Kidney glomerular epithelial cell (primary cell): ENCODE measurements at places on chromosomes 1 and 21.
A peak's percentile ranks its signal among the peaks of the same experiment; 100 is the strongest.

GRCh38 chr1:211734791-211735190 is 59.4 kb upstream of the NEK2 start:
- DNase-seq = no peak

GRCh38 chr21:37005548-37006485 is 685 bp upstream of the RIPPLY3 start:
- DNase-seq = no peak

- DNase-seq = no peak
Measured at GRCh38 chr1:39662861-39663260, 9.0 kb downstream of the NT5C1A start.

GRCh38 chr1:90730243-90731022 is 13.3 kb upstream of the BARHL2 start:
- no peak for DNase-seq

GRCh38 chr1:155086128-155086741 is 7.6 kb downstream of the EFNA3 start:
- no peak for DNase-seq

- no peak for DNase-seq
Measured at GRCh38 chr1:220176540-220176939, 82.6 kb downstream of the IARS2 start.

- no peak for DNase-seq
Measured at GRCh38 chr1:59384443-59384842, 87.5 kb downstream of the FGGY start.

DNA sequence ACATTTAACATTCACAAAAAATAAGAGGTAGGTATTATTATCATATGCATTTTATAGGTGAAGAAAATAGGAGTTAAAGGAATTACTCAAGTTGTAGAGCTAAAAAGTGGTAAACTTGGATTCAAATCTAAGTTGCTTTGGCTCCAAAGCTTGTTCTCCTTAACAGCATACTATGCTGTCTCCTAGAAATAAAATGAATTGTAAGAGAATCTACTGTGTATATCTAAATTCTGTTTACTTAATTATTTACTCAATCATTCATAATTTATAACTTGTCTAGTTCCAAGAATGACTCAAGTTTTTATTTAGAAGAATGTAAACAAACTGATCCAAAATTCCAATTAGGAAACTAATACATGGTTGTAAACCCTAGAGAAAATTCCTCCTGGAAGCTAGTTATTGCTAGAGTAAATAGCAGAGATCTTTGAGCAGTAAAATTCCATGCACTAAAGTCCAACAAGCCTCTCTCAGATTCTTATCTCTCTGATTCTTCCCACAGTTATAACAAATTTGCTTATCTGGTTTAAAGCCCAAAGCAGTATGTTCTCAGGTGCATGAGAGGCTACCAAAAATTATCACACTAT is 132.5 kb upstream of the DPT start:
- no peak for DNase-seq

DNA sequence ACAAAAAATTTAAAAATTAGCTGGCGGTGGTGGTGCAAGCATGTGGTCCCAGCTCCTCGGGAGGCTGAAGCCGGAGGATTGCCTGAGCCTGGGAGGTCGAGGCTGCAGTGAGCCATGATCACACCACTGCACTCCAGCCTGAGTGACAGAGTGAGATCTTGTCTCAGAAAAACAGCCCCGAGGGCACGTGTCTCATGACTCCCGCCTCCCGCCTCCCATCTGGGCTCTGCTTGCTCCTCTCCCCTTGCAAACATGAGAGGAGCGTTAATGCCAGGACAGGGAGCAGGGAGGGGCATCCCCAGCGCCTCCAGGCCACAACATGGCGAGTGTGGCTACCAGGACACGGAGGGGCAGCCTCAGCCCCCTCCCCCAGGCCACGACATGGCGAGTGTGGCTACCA is 28.3 kb downstream of the FAAP20 start:
- no peak for DNase-seq

DNA sequence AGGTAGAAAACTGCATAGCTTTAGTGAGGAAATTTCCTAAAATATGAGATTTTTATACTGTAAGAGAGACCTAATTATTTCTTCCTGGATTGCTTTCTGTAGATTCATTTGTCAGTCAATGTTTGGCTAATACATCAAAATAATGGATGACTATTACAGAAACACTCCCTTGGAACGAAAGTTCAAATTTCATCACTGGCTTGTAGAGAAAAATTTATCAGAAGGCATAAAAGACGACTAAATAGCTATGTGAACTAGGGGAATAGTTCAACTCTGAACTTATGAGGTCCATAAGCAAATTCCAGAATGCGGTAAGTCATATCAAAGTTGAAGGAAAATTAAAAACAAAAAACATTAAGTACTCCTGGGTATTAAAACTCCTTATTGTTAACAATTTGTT is 36.0 kb downstream of the WNT2B start:
- DNase-seq = peak; percentile 64

DNA sequence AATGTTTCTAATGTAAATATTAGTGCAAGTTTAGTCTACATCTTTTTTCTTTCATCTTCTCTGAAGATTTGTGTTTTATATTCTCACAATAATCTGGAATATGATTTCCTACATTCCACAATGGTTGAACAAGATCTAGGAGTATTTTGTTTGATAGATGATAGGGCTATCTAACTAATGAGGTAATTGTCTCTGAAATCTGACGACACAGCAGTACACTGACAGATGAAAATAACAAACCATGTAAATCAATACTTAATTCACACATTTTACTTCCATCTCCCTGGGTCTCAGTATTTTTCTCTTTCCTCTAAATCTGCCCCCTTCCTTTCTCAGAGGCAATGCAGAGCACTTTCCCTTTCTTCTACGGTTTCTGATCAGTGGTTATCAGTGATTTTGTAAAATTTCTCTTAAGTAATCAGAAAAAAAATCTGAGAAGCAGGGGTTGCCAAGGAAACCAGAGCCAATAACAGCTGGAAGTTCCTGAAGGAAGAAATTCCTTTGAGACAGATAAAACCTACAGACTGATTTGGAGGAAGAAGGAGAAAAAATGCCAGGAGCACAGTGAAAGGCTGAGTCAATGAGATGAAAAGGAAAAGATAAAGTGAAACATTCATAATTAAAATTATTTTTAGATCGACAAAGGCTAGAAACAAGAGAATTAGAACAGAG is 7.3 kb upstream of the ANKRD13C start:
- no peak for DNase-seq

DNA sequence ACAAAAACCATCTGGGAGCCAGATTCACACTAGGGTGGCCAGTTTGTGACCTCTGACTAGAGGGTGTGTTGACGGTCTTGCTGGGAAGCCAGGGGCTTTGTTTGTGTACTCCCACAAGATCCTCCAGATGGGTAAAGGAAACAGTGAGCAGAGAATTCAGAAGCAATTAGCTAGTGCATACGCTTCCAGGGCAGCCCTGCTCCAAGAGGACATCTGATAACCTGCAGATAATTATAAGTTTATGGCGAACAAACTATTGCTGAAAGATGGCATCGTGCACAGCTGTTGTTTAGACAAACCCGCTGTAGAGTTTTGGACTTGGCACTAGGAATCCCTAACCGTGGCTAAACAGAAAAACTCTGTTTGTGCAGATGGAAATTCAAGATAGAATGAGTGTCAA is 326.4 kb downstream of the TGFB2 start:
- DNase-seq = no peak

- no peak for DNase-seq
Measured at GRCh38 chr1:219144658-219145315, 28.9 kb upstream of the LYPLAL1 start.

- no peak for DNase-seq
Measured at GRCh38 chr1:156550346-156550745, 22.0 kb downstream of the IQGAP3 start.

GRCh38 chr1:207954104-207954503 is 43.2 kb upstream of the CD34 start:
- DNase-seq = no peak

- no peak for DNase-seq
Measured at GRCh38 chr1:198838022-198838342, 199.1 kb downstream of the PTPRC start.

DNA sequence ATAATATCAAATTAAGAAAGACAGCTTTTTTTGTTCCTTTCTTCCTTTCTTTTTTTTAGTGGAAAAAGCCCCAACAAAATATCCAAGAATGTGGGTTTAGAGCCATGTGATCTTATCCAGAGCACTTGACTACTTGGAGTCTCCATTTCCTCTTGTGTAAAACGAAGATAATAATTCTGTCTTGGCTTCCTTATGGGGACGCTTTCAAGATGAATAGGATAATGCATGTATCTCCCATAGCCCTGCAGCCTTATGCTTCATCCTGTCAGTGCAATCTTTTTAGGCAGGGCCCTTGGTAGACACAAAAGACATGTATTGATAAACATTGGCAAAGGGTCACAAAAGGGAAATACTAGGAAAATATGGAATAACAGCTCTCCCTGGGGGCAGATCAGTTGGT is 34.8 kb downstream of the ZBTB18 start:
- no peak for DNase-seq

- DNase-seq = no peak
Measured at GRCh38 chr1:159040893-159041724, 31.4 kb downstream of the IFI16 start.

DNA sequence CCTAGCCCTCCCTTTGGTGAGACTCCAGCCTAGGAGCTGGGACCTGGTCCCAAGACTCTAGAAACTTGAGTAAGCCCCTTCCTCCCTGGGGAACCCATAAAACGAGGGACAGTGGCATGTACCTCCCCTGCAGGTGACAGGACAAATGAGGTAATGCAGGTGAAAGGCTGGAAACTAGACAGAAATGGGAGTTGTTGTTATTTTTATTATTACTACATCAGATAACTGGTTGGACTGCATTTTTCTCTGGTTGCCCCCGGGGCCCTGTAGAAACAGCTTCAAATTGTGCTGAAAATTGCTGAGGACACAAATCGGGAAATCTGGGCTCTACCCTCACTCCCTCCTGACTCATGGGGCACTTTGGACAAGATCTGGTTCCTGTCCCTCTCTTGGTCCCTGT is 132.3 kb upstream of the WNT4 start:
- no peak for DNase-seq

GRCh38 chr1:209723756-209724693 is 19.4 kb downstream of the HSD11B1 start:
- DNase-seq = no peak

DNA sequence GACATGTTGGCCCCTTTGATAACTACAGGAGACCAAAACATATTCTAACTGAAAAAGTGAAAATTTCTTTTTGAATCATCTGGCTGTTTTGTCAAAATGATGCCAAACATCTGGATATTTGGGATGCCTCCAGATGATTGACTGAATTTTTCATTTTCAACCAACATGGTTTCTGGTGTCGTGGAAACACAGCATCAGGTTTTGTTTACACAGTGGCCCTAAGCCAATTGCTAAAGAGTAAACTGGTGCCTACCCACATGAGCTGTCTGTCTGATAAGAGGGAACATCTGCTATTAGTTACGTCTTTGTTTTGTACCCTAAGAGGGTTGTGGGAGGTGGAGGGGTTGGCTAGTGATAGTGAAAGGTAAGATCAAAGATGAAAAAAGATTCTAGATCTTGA is 204.8 kb downstream of the KCNK2 start:
- DNase-seq = no peak

DNA sequence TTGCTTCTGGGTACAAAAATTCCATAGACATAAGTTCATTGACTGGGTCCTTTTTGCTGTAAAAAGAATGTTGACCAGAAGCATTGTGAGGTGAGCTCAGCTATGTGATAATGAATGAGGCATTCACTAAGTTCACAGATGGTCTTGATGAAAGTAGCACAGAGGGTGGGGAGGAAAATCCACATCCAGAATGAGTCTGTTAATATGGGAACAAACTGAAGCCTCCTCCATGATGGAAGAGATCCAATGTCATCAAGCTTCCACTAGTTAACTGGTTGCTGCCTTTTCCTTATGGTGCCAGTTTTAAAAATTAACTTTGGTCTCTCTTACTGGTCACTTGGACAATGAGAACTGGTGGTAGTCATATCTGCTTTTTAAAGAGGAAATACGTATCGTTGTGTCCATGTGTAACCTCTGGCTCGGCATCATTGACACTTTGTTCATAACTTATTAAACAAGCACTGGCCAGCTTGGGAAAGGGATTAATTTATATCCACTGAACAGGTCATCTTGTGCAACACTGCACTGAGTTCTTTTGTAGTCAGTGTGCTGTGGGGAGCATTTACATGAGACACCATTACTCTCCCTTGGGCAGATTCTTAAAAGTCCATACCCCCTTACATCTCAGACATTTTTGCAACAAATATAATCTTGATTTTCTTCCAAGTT is 88.6 kb downstream of the ADAMTS1 start:
- peak; percentile 99 for DNase-seq

GRCh38 chr1:29352719-29353420 is 116.5 kb downstream of the PTPRU start:
- no peak for DNase-seq

- DNase-seq = no peak
Measured at GRCh38 chr1:59107916-59108315, 189.0 kb upstream of the FGGY start.

DNA sequence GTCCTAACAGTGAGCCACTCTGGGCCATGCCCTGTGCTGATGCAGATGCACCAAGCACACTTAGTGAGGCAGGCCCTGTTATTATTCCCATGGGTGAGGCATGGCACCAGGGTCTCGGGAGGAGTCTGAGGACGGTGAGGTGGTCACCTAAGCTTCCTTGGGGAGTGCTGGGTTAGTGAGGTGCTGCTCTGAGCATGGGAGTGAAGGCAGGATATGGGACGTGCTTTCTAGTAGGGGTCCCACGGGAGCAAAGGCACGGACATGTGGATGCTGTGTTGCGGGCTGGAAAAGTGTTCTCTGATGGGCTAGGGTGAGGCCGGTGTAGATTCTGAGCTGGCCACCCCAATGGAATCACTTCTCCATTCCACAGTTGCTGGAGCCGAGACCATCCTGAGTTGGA is 77.5 kb upstream of the CSF3R start:
- DNase-seq = no peak

DNA sequence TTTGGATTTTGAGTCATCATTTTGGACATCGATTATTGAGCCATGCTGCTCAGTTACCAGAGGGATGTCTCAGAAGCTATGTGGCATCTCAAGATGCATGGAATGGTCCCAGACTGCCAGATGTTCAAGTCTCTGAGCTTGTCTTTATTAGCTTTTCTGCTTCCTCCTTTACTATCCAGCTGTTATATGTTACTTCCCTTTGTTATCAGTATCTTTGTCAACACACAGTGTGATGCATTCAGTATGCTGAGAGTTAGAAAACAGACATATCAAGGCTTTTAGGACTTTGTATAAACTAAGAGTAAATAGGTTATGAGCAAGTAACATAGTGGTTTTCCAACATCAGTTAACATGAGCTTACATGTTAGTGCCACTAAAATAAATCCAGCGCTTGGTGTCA is 474.5 kb downstream of the DSCAM start:
- DNase-seq = no peak
